ENCODE measurements at places on chromosomes 16 and 17. TPM values are rescaled to one million over a fixed set of nuclear protein-coding genes. Genes with fewer than 3 reads are reported as not detected.
A peak's percentile ranks its signal among the peaks of the same experiment; 100 is the strongest.

Gene KIF18B
- 42.1 TPM for total RNA-seq

Gene HOXB7
- 0.36 TPM for total RNA-seq

Gene CENPT
- 37.0 TPM for total RNA-seq

Gene RPRML
- not detected for total RNA-seq

Gene ITGAX
- 45.9 TPM for total RNA-seq

Gene ARHGAP44
- not detected for total RNA-seq

Gene TMEM132E
- total RNA-seq: not detected

Gene KRT10
- 26.4 TPM for total RNA-seq

Gene BRICD5
- 22.2 TPM for total RNA-seq

Gene RAB37
- total RNA-seq: 7.5 TPM

Gene NGFR
- not detected for total RNA-seq

Gene IRX6
- total RNA-seq: not detected

Gene CDH13
- not detected for total RNA-seq

Gene SULT1A2
- 0.23 TPM for total RNA-seq

Gene LPO
- not detected for total RNA-seq

Gene C17orf113
- 0.07 TPM for total RNA-seq

Gene FOXO3B
- total RNA-seq: 6.4 TPM

DNA sequence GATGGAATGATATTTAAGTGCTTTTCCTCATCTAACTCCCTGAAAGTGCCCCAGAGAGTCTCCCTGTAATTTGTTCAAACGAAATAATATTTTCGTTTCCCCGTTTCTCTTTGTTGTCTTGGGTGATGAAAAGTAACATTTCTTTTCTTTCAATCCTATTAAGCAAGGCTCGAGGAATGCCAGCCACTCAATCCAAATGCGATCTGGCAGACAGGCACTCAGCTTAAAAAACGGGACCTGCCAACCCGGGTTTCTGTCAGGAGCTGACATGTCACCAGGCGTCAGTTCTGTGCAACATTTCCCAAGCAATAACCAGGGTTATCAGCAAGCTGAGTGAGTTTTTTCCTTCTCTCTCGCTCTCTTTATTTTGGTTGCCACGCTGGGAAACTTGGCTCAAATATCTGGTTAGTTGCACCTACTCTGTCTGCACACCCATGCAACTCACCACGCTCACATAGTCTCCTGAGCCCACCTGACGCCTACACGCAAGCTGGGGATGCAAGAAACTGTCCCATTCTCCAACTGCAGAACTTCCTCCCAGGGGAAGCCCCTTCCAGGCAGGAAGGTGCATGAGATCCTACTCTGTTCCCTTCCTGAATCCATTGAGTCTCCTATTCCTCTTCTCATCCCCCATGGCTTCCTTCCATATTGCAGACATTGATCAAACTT, 208.2 kb downstream of the C16orf78 start:
- no peak for DNase-seq

DNA sequence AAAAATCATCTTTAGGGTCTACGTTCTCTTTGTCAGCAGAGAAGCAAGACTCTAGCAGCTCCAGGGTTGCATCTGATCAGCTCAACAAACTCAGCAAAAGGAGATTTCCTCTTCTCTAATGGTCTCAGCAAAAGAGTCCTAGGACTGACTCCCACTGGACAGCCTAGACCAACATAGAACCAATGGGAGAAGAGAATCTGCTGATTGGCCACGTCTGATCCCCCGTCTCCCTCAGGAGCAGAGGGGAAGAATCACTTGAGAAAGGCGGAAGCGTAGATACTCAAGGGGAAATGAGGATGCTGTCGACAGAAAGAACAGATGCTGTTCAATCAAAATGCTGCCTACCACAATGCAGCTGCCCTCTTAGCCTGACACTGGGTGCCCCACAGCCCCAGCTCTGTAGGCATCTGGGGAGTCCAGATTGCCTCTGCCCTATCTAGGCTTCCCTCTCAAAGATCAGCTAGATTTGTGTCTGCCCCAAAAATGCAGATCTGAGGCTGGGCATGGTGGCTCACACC, 31.5 kb upstream of the EMP2 start:
- no peak for DNase-seq

GRCh38 chr16:15434425-15435215, at the start of gene BMERB1:
TSS of gene BMERB1 (plus strand) at chr16:15434588. CDS start at chr16:15434654, 66 bp downstream.
- DNase-seq: peak; percentile 85

GRCh38 chr16:80350061-80350460, 190.7 kb upstream of the DYNLRB2 start:
- DNase-seq: no peak

DNA sequence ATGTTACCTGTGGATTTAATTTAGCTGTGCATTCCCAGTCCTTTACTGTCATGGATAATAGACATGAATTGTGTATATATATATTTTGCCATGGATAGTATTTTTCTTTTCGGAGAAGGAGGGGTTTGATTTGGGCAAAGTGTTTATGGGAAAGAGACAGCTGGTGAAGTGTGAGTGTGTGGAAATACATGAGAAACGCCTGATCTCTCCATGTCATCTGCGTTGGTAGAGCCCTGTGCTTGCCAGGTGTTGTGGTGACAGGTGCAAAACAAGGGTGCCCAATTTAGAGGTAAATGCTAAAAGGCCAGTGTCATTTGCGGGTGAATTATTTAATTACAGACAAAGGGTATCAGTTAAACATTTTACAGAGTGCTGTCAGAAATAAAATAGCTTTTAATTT, 23.4 kb downstream of the NDEL1 start:
- no peak for DNase-seq

DNA sequence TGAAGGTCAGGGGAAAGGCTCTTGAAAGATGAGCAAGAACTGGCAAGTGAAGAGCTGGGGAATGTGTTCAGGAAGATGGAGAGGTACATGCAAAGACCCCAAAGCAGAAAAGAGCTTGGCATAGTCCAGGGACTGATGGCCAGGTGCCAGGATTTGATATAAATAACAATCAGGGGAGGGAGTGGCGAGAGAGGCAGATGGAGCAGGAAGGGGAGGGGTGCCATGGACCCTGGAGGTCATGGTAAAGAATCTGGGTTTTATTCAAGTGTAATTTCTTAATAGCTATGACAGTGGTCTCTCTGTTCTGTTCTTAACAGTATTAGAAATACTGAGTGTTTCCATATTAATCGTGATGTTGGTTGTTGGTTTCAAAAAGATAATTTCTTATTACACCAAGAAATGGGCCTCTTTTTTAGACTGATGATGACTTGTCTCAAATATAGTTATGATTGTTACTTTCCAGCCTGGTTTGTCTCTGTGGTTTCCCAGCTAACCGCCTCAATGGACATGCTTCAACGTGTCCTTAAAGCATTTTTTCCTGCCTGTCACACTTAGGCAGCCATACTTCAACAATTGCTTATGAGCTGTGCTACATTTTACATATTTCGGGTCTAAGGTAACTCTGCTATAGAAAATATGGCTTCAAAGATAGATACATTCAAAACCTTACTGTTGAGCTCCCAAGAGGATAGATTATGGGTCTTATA, 49.4 kb downstream of the MYH10 start:
- DNase-seq: no peak

- peak; percentile 78 for DNase-seq
These were observed 518.5 kb upstream of the EEF2KMT start for GRCh38 chr16:5615868-5616642.

DNA sequence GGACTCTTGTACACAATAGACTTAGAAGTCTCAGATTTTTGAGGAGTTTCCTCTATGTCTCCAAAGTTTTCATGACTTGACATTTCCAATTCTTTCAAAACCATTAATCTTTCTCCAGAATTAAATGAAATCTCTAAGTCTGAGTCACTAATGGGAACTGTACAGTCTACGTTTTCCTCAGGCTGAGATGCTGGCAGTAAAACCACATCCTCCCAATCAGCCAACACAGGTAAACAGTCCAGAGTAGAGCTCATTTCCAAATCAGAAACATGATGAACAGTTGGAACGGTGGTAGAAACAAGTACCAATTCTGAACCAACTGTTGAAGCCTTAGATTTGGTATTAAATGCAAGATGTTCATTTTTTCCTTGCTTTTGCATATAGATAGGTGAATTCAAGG, 7.9 kb downstream of the ERI2 start:
- no peak for DNase-seq

DNA sequence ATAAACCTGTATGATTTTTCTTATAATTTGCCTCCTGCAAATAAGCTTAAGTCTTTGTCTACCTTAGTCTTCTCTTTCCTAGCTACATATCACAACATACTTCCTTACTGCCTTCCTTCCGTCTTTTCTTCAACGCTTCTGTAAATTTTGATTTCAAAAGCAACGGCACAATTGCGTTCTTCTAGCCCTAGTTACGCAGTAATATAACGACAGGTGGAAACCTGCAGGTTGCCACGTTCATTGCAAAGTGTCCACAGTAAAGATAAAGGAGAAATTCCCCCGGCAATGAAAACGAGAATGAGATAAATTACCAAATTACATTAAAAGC, 546 bp upstream of the PSMD7 start:
- DNase-seq: no peak

GRCh38 chr16:22189473-22190080, 16.5 kb upstream of the EEF2K start:
- no peak for DNase-seq

- peak; percentile 66 for DNase-seq
These were observed 363.7 kb downstream of the SNX29 start for GRCh38 chr16:12340151-12340733.

DNA sequence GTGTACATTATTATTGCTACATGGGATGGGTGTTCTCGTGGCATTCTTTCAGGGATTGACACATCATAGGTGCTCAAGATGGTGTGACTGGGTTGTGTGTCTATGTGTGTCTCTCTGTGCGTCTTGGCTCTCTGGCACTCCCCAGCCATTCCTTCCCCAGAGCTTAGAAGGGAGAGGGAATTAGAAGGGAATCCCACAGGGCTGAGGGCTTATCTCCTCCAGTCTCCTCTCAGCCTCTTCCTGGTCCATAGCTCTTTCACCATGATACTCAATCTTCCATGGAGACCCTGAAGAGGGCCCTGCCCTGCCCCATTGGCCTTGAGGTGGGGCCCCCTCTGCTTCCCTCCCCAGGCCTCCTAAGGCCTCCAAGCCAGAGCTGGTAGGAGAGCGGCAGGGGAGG, 52.0 kb downstream of the MRM1 start:
- DNase-seq: no peak

- no peak for DNase-seq
These were observed 19.9 kb upstream of the SEC14L1 start for GRCh38 chr17:77120868-77121267.

- no peak for DNase-seq
These were observed 223.6 kb upstream of the CIBAR2 start for GRCh38 chr16:85335584-85336491.

DNA sequence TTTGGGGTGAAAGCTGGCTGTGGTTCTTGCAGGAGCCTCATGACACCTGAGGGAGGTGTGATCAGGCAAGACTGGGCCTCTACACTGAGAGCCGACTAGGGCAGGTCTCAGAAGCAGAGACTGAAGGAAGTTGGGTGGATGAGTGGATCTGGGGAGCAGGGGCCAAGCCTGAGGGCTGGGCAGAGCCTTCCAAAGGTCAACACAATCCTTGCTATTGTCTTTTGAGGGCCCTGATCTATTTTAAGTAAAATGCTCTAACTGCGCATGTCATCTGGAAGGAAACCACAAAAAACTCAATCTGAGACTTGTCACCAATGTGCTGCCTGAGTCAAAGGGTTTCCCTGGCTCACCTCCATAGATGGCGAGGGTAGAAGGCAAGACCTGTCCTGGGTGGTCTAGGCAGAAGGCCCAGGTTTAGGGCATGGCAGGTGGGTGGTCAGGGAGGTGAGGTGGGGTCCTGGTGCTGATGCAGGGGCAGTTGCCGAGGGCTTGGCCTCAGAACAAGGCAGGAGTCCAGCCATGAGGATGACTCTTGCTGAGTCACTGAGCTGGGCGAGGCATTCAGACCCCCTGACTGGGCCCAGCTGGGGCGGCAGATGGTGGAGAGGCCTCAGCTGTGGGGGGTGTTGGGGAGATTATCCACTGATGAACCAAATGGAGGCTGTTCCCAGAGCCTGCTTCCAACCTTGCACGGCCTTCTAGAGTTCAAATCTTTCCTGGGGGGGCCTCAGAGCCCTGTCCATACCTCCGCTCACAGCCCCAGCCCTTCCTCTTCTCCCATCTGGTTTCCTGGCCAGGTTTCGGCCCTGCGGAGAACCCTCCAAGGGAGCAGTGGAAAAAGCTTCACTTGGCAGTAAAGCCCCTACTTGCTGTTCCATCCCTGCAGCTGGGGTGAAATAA, 5.1 kb downstream of the MVP start:
- peak; percentile 85 for DNase-seq

- no peak for DNase-seq
These were observed 82.0 kb upstream of the CHMP6 start for GRCh38 chr17:80909635-80910034.

- DNase-seq: no peak
These were observed 7.9 kb upstream of the THAP11 start for GRCh38 chr16:67834242-67834614.
